ENCODE measurements at places on chromosomes 12 and 14.

GRCh38 chr12:122052285-122052684 lies 26.3 kb upstream of the MLXIP start:
- DNase-seq: no peak

DNA sequence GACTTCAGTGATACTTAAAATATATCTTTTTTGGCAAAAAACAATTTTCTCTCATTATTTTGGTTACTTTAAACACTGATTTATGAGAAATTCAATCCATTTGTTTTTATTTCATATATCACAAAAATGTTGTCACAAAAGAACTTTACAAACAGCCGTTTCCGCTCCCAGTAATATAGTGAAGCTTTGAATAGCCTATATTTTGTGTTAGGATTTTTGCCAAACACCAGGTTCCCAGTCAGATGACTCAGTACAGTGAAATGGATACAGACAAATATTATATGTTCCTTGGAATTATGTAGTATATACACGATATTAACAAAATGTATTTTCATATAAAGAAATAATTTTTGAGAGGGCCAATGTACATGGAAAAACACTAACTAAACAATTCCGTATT lies 411.1 kb downstream of the CCER1 start:
- DNase-seq: no peak

DNA sequence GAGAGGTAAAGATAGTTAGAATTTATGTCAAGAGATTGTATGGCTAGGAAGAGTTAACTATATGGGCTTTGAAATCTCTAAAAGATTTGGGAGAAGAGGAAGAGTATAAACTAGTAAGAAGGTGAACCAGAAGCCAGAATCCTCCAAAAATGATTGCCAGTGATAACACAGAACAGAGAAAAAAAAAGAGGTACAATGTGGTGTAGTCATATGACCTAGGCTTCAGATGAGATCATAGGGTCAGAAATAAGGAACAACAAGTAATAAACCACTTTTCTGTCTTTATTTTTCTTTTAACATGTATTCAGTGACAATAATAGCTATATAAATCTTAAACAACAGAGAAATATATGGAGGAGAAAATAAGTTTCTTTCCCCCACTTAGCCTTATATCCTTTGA lies 2.0 kb upstream of the NECAP1 start:
- DNase-seq: no peak

DNA sequence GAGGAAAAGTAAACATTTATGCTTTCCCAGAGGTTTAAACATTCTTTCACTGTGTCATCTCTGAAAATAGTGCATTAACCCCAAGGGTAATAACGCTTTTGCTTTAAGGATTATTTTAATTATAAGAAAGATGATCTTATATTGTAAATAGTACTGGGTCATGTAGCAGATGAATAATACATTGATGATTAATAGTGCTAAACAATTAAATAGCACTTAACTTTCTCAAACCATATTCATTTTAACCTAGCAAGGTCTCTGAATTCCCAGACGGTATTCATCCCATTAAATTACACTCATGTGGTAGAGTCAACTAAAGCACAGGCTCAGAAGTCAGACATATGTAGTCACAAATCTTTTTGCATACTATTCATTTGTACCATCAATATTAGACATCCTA lies 115.6 kb upstream of the FAR2 start:
- DNase-seq: no peak

DNA sequence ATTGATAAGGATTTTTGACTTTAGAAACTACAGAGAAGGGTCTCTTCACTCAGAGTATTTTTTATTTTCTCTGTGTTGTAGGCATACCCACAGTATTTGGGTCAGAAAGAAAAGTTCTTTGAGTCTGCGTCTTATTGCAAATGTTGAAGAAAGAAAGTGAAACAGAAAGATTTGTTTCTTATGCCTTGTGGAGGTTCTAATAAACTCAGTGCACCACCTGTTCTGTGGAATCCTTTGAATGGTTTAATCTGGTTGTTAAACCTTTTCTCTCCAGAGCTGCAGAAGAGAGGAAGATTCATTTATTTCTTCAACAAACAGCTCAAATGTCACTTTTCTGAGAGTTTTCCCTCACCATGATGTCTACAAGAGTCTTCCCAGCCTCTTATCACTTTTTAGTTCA lies 146.6 kb upstream of the PLEKHG7 start:
- DNase-seq: no peak

DNA sequence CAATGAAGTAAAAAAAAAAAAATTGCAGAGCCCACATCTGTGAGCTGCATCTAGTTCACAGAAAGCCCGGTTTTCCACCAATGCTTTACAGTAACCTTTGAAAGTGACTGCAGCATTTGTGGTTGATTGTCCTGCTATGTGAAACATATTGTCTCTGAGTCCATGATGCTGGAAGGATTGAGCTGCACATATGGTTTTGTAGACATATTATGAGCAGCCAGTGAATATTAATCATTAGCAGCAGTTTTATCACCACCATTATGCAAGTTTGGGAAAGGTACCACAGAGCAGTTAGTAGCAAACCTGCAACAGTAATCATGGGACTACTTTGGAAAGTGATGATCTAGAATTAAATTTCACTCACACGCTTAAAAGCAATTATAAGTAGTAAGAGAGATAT lies 151.5 kb upstream of the PRICKLE1 start:
- no peak for DNase-seq

DNA sequence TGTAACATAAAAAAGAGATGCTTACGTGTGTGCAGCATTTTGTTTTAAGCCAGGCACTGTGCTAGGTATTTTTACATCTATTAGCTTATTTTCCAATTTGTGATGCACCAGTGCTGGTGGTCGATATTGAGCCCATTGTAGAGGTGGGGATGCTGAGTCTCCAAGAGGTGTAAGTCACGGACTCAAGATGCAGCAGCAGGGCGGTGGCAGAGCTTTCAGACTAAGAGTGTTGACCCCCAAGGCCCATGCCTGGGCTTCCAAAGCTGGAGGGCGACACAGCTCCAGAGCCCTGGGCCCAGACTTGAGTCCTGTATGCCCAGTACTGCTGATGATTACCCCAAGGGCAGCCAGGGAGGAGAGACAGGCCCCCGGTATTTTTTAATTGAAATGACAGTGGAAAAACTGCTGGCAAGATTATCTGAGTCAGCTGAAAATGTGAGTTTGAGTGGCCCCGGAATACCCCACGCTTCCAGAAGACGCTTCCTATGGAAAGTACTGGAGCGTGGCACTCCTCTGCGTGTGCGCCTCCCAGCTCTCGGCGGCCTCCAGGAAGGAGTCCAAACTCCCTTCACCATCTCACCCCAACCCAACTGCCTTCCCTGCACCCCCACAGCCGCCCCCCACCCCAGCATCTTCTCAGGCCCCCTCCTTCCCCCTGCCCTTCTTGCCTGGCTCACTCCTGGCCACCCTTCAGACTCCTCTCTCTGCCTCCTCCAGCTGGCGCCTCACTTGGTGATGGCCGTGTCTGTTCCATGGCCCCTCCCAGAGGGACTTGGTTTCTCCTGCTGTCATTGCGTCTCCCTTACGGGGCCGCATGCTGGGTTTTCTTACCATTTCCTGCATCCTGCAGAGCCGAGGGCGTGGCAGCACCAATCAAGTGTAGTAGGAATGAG lies 40.7 kb downstream of the ELK3 start:
- DNase-seq: no peak

DNA sequence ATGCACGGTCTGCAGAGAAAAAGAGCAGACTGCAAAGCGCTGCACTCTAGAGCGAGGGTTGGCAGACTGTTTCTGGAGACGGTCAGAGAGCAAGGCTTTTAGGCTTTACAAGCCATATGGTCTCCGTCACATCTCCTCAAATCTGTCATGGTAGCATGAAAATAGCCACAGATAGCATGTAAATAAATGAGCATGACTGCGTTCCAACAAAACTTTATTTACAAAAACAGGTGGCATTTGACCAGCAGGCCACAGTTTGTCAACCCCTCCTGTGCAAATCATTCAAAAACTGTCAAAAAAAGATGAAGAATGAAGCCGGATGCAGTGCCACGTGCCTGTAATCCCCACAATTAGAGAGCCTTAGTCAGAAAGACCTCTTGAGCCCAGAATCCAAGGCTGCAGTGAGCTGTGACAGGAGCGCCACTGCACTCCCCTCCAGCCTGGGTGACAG lies 18.9 kb downstream of the SYNE3 start:
- no peak for DNase-seq

DNA sequence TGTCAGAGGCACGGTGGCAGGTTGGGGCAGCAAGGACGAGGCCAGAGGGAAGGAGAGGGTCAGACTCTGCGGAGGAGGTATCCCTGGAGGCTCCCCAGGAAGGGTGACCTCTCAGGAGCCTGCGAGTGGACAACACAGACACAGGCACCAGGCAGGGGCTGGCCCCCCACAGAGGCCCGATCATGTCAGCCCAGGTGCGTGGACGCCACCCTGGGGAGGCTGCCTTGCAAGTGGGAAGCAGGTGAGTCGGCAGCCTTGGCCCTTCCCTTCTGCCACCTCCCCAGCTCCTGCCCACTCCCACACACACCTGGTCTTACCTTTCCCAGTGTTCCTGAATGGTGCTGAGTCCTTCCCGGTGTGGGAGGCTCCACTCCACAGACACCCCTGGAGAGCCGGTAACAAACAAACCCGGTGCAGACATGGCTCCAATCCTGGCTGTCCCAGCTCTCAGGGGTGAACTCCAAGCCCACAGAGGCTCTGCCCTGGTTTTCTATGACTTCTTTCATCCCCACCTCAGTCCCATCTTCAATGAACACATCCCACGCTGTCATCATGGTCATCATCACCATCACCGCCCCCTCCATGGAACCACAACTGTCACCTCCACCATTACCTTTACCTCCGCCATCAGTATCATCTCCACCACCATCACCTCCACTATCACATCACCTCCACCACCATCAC lies 5.2 kb downstream of the ZBTB42 start:
- DNase-seq: no peak

- DNase-seq: no peak
Measured at GRCh38 chr14:82403987-82404386, 870.3 kb upstream of the SEL1L start.

GRCh38 chr12:20963762-20964161 lies 153.3 kb downstream of the SLCO1B3 start:
- DNase-seq: no peak

- DNase-seq: peak; percentile 68
Measured at GRCh38 chr14:100305324-100306100, 732 bp downstream of the SLC25A29 start.

DNA sequence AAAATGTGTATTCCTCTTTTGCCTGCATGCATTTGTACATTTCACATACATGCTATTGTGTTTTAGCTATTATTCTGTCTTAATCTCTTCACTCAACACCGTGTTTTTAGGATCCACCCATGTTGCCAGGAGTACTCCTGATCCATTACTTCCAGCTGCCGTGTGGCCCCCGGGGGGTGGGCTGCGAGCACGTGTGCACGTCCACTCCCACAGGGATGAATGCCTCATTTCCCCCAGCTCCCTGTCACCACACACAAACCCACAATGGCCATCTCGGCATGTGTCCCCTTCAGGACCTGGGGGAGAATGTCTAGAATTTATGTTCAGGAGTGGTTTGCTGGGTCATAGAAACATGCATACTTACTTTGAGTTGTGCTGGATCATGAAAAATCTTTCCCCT lies 62.7 kb upstream of the ACTN1 start:
- DNase-seq: no peak

GRCh38 chr14:36070031-36070719 lies 106.3 kb downstream of the PTCSC3 start:
- DNase-seq: peak; percentile 81

GRCh38 chr12:116528065-116528464 lies 31.1 kb upstream of the MAP1LC3B2 start:
- DNase-seq: no peak

DNA sequence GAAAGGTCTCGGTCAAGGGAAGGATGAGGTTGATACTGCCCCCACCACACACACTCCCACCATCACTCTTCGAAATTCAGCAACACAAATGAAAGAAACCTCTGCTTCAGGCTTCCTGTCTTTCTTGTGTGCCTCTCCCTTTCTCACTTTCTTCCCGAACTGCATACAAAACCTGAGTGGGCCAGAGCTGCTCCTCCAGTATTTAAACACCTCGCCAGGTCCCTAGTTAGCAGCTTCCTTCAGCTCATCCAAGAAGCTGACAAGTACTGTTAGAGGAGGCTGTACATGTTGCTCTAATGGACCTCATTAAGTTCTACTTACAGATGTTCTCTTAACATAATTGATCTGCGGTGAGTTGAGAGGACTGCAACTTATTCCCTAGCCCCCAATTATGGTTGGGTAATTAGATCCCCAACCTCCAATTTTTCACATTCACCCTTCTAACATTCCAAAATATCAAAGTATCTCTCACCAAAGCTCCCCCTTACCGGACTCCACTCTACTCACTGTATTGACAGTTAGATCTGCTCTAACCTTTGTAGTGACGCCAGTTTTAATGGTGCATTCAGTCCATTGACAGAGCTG lies 4.1 kb upstream of the LMO3 start:
- DNase-seq: no peak

DNA sequence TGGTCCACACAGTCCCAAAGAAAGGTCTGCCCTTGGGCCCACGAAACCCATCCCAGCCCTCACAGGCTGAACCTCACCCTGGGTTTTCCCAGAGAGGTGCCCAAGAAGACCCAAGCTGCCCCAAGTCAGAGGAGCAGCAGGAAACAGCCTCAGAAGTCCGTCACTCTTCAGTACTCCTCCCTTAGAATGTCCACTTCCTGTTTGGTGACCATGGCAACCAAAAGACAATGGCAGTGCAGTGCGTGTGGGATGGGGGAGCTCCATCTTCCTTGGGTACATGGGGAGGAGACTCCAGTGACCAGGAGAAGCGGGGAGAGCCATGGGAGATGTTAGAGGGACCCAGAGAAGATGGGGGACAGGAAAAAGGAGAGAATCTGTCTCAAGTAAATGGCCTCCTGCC lies 11.3 kb downstream of the SELPLG start:
- DNase-seq: no peak

Measured in D341Med (cell line).